ENCODE measurements at places on chromosomes 4 and X. TPM values are rescaled to one million over a fixed set of nuclear protein-coding genes. Genes with fewer than 3 reads are reported as not detected.

SHROOM4 gene
- total RNA-seq: 2.0 TPM

SPANXN5 gene
- total RNA-seq: not detected

CHRDL1 gene
- 0.19 TPM for total RNA-seq

NUDT11 gene
- 14.0 TPM for total RNA-seq

UGT8 gene
- total RNA-seq: 0.19 TPM

SYP gene
- total RNA-seq: 0.28 TPM

ZAR1 gene
- not detected for total RNA-seq

PCSK1N gene
- total RNA-seq: 0.19 TPM

BANK1 gene
- 0.19 TPM for total RNA-seq

ARAF gene
- 15.9 TPM for total RNA-seq

TNIP3 gene
- 0.38 TPM for total RNA-seq

RBM46 gene
- not detected for total RNA-seq

SMIM9 gene
- not detected for total RNA-seq

VEGFC gene
- total RNA-seq: 35.5 TPM

MUC7 gene
- total RNA-seq: not detected

CHRNA9 gene
- total RNA-seq: not detected

DMRTC1B gene
- not detected for total RNA-seq

INTS6L gene
- total RNA-seq: 5.4 TPM

TACC3 gene
- 3.9 TPM for total RNA-seq

SYTL5 gene
- total RNA-seq: 1.4 TPM

CCSER1 gene
- total RNA-seq: not detected

HMX1 gene
- total RNA-seq: not detected

IL3RA gene
- total RNA-seq: 0.19 TPM

MAML3 gene
- 1.7 TPM for total RNA-seq

BGN gene
- total RNA-seq: 43.9 TPM

MAGEC3 gene
- total RNA-seq: not detected

GTPBP6 gene
- total RNA-seq: 50.0 TPM

IL13RA2 gene
- total RNA-seq: 0.38 TPM

ZCCHC12 gene
- total RNA-seq: under 0.01 TPM

VCX gene
- total RNA-seq: not detected

HSFX1 gene
- total RNA-seq: 0.85 TPM

TDO2 gene
- 0.28 TPM for total RNA-seq

IBSP gene
- total RNA-seq: 0.19 TPM

SH3RF1 gene
- total RNA-seq: 58.1 TPM

CYBB gene
- under 0.01 TPM for total RNA-seq

FAAH2 gene
- total RNA-seq: not detected

DOK7 gene
- total RNA-seq: under 0.01 TPM

ZXDA gene
- 6.5 TPM for total RNA-seq

GK gene
- 15.5 TPM for total RNA-seq

CENPI gene
- total RNA-seq: 7.3 TPM

NHS gene
- 2.3 TPM for total RNA-seq

CNKSR2 gene
- total RNA-seq: 2.3 TPM

RIBC1 gene
- 0.19 TPM for total RNA-seq

JAKMIP1 gene
- not detected for total RNA-seq

OTUD6A gene
- not detected for total RNA-seq

PPID gene
- total RNA-seq: 30.2 TPM

HS3ST1 gene
- total RNA-seq: 0.56 TPM

FRMD7 gene
- not detected for total RNA-seq

TEX11 gene
- not detected for total RNA-seq

TEX13B gene
- not detected for total RNA-seq

All from regular cardiac myocyte (primary cell).